NCI-H1417 (cell line): ENCODE measurements at places on chromosomes 6 and 20.

DNA sequence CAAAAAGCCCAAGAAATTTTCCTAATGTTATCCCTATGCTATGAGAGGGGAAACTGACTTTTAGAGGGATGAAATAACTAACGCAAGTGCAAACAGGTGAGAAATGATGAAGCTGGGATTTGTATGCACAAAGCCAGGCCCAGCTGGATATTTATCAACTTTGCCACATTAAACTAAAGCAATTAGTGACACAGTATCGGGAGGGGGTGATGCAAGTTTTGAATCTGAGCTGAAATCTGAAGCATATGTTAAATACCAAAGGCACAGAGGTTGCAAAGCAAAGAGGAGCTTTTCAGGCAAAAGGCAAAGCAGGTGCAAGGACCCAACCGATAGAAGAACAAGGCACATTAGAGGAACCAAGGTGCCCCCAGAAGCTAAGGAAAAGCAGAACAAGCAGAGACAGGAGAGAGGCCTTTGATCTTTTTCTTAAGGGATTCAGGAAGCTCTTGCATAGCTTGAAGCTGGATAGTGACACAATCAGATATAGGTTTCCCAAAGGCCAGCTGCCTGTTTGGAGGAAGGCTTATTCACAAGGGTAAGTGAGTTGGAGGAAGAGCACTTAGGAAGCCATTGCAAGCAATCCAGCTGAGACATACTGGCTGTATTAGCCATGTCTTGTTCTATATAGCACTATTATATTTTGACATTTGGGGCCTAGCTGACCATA is 207.5 kb downstream of the HIVEP2 start:
- DNase-seq, result peak; percentile 32

DNA sequence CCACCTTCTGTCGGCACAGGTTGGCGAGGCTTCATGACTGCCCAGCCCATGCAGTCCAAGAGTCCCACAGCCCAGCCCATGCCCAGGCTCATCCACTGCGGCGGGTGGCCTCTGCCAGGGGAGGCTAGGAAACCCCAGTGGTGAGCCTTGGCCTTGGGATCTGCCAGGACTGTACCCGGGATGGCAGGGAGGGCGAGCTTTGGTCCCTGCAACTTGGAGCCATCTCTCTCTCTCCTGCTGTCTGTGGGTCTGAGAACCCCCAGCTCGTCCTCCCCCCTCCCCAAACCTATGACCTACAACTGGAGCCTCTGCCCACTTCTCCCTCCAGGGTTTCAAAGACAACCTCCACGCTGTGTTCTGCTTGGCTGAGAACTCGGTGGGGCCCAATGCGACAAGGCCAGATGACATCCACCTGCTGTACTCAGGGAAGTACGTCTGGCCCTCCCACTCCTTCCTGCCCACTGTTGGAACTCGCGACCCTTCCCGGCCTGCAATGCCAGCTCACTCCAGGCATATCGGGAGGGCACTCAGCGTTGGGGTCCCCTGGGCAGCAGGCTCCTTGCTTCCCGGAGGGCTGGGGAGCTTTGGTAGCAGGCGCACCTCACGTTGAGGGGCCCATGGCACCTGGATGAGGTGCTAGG is 19.7 kb downstream of the NPEPL1 start:
- DNase-seq, result no peak

DNA sequence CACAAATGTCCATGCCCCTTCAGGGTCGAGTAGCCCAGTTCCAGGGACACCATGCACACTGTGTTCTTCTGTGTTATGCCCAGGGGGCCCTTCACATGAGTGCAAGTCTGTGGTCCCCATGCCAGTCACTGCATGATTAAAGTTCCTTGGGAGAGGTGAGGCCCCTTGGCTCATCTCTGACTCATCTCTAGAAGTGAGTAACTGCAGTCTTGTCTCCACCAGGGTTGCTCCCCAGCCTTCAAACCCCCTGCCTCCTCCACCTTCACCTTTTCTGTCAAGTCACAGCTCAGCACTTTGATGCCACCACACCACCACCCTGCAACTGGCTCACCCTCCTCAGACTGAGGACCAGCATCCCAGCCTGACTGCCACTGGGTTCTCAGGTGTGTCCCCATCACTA is 161.7 kb downstream of the UNC5CL start:
- no peak for DNase-seq

DNA sequence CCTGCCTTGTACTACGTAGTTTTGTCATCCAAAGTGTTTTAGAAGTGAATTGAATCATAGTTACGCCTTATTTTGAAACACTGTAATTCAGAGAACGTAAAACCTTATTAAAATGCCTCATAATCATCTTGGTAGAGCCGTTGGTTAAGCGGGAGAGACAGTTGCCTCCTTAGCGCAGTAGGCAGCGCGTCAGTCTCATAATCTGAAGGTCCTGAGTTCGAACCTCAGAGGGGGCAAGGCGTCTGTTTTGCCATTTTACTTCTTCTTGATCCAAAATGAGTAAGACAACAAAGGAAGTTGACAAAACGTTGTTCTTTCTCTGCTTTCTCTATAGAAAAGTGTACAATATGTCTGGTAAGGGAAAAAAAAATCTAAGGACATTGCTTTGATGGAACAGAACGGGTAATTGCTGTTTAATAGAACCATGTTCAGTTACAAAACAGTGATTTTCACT is 20.7 kb upstream of the TRIM27 start:
- DNase-seq, result peak; percentile 87

GRCh38 chr6:69421269-69421668 is 375.5 kb downstream of the LMBRD1 start:
- DNase-seq, result no peak

GRCh38 chr6:122412001-122412400 is 12.5 kb downstream of the HSF2 start:
- no peak for DNase-seq

DNA sequence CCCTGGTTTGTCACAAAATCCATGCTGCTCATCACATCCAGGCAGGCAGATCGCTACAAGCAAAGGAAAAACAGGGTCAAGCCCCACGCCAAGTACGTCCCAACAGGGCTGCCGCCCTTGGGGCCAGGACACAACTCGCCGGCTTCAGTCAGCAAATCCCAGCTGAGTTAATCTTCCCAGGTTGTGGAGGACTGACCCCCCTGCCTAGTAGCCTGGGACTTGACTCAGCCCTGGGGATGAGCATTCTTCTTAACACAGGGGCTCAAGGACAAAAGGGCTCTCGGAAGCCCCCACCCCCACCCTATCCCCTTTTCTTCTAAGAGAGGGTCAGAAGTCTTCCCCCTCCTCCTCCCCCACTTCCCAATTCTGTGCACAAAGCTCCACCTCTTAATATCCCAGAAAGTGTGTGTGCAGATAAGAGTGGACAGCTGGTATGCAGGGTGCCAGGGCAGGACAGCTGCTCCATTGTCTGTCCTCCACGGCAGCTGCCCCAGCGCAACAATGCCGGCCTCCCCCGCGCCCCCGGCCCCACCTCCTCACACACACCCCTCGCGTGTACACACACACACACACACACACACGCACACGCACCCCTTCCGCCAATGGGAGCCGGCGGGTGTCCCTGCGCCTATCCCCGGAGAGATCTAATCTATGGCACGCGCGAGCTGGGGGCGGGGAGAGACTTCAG is 4.5 kb downstream of the DLL1 start:
- peak; percentile 23 for DNase-seq

GRCh38 chr6:115058414-115059211 is 715.8 kb upstream of the HS3ST5 start:
- DNase-seq, result peak; percentile 77

DNA sequence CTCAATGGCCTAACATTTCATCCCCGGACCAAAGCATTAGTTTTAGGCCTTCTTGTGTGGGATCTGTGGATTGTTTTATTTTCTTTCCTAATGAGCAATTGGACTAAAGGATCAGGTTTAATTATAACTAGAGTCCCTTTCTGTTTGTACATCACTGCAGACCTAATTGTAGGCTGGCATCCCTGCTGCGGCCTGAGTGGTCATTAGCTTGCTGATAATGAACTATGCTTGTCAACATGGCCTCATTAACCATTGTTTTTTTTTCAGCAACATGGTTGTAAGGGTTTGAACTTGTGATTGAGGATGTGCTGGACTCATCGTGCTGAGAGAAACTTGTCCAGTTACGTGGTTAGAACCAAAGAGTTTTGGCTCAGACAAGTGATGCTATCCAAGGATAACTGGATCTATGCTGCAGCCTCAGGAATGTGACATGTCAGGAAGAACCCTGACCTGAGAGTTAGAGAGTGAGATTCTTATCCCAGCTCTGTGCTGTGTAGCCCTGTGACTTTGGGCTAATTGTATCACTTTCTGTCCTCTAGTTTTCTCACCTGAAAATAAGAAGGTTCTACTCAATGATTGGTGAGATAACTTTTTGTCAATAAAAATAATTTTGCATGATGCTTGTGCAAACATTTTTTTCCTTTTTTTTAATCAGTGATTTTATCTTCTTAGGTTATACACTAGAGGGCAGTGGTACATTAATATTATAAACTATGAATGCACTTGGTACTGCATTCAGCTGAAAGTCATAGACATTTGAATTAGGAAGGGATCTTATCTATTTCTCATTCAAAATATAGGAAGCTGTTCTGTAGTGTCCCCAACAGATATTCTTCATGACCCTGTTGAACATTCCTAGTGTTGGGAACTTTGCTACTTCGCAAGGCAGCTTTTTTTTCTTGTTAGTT is 140.9 kb downstream of the RNF144B start:
- peak; percentile 62 for DNase-seq

- DNase-seq, result no peak
These were observed 7.9 kb upstream of the RIN2 start for GRCh38 chr20:19750101-19750606.

DNA sequence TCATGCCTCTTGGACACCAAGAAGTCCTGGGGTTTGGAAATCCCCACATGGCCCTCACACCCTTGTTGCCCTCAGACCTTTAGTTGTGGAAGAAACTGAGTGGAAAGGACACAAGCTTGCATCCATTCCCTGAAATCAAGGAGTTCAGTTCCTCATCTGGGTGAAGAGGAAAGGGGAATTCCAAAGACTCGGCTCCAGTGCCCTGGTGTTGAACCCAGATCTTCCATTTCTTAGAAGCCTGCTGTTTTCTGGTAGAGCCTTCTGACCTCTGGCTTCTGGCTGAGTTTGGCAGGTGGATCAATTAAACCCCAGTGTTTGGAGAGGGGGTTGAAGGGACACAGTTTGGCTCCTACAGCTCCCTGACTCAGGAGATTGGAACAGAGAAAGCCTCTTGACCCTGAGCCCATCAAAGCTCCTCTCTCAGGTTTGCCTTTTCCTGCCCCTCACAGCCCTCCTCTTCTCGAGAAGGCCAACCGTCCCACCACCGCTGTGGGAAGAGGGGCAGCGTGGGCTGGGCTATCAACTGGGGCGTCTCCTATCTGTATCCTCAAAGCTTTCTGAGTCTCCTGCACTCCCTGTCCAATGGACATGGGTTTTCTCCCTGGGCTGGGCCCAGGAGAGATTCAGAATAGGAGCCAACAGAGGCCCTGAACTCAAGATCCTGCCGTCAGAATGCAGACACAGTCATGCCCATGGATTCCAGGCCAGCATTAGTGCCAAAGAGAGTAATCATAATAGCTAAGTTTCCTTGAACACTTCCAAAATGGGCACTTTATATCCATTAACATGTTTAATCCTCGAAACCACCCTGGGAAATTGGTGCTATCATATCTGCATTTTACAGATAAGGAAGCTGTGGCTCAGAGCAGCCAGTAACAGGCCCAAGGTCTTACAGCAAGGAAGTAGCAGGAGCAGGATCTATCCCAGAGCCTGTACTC is 146.2 kb downstream of the VEGFA start:
- DNase-seq, result no peak

DNA sequence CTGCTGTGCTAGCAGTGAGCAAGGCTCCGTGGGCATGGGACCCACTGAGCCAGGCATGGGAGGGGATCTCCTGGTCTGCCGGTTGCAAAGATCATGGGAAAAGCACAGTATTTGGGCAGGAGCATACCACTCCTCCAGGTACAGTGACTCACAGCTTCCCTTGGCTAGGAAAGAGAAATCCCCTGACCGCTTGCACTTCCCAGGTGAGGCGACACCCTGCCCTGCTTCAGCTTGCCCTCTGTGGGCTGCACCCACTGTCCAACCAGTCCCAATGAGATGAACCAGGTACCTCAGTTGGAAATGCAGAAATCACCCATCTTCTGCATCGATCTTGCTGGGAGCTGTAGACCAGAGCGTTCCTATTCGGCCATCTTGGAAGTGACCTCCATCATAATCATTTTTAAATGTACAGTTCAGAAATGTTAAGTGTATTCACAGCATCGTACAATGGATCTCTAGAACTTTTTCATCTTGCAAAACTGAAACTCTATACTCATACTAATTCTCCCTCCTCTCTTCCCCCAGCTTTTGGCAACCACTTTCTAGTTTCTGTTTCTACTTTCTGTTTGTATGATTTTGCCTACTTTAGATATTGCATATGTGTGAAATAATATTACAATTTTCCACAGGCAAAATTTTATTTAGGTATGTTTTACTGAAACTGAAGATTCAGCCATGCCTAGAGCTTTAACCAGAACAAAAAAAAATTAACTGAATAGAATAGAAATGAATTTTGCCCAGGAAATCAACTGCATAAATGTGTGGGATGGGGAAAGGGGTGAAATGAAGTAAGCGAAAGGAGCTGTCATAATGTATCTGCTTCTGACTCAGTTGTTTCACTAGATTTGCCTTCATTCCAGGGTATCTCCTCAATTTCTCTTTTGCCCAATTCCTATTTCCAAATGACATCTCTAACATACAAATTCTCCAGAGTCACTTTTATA is 100.0 kb downstream of the RWDD2A start:
- no peak for DNase-seq

DNA sequence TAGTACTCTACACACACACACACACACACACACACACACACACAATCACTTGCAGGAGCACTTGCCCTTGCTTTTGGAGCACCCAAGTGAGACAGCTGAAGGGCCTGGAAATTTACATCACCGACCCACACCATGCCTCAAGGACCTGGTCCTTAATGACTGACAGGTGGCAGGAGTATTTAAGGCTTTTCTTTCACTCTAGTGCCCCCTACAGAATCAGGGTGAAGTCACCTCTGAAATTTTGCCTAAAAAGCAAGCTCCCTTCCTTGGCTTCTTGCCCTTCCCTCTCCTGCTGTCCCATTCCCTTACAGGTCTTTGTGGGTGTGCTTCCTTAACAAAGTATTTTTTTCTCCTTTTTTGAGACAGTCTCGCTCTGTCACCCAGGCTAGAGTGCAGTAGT is 353.5 kb upstream of the IRAK1BP1 start:
- DNase-seq, result peak; percentile 23

DNA sequence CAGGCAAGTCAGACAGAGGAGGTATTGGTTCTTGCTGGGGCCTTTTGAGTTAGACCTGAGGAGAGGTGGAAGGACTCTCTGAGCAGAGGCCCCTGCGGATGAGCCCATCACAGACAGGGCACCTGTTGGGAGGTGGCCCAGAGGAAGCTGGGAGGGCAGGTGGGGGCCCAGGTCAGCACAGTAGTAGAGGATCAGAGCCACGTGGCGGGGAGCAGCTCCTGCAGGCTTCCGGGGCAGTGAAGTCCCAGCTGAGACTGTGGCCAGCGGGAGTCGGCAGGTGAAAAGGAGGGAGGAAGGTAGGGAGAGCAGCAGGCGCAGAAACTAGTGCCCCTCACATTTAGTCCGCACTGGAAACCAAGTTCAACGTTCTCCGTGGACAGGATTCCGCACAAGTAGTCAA is 61.8 kb downstream of the RSPH3 start:
- DNase-seq, result no peak
